Prostate gland (tissue), 2 donors: ENCODE measurements at places on chromosomes 7 and 10. TPM values are rescaled to one million over a fixed set of nuclear protein-coding genes. Genes with fewer than 3 reads are reported as not detected.

GRCh38 chr7:77995717-77996116 is 197.1 kb downstream of the PHTF2 start:
- no peak for DNase-seq

- DNase-seq = no peak
Observed at GRCh38 chr7:95840953-95841950, 68.9 kb downstream of the DYNC1I1 start.

The STX1A gene
- 6.8 TPM for total RNA-seq

- DNase-seq = no peak
Observed at GRCh38 chr7:35353481-35353880, 99.6 kb upstream of the TBX20 start.

GRCh38 chr10:58266826-58267712 is 625 bp downstream of the IPMK start:
- peak; percentile 48 for DNase-seq

DNA sequence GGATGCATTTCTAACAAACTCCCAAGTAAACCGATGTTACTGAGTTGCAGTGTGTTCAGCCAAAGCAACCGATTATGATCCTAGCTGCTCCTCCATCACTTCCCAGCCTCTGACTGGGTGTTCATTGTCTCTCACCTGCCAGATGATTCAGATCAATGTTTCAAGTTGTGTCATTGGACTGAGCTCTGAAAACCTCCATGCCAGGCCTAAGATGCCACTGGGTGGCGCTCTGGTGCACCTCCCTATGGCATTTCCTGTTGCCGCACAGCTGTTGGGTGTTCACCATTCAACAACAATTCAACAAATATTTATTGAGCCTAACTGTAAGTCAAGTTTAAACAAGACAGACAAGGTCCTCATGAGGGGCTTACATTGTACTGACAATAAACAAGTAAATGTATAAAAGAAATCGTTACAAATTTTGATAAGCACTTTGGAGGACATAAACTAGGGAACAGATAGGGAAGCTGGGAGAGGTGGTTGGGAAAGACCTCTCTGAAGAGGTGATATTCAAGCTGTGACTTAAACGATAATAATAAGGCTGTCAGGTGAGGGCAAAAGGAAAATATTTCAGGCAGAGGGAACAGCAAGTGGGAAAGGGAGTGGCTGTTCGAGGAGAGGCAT is 22.8 kb downstream of the RGR start:
- no peak for DNase-seq

GRCh38 chr10:61000769-61001730 is 57.1 kb upstream of the RHOBTB1 start:
- peak; percentile 19 for DNase-seq

DNA sequence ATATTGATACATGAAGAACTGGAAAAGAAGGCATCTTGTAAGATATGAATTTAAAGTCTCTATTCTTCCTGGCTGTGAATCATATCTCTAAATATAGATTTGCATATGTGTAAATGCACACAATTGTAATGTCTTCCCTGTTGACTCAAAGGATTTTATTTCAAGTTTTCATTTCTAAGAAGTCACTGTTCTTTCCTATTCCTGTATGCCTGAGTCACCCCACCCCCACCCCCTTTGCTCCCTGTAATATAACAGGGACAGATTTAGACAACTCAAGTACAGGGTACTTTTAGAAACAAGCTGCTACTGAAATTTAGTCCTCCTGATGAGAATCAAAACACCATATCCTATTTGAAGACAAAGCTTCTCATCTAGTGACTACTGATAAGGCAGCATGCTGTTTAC is 43.0 kb upstream of the HECTD2 start:
- DNase-seq = no peak

DNA sequence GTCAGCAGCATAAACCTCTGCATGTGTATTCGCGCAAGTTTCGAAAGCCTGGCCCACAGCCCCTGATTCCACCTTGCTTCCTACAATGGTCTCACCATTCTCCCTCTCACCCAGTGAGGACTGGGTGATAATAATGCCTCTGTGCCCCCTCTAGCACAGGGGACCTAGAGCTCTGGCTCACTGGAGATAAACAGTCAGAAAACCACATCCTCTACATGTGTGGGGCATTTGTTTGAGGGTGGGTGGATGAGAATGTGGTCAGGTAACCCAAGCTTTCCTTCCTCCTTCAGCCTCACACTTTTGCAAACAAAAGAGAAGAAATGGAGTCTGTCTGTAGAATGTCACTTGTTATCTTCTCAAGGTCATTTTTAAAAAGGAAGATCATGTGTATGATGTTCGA is 373.5 kb downstream of the KCNMA1 start:
- DNase-seq = no peak

GRCh38 chr10:110793886-110794285 is 77.8 kb upstream of the PDCD4 start:
- DNase-seq = no peak

DNA sequence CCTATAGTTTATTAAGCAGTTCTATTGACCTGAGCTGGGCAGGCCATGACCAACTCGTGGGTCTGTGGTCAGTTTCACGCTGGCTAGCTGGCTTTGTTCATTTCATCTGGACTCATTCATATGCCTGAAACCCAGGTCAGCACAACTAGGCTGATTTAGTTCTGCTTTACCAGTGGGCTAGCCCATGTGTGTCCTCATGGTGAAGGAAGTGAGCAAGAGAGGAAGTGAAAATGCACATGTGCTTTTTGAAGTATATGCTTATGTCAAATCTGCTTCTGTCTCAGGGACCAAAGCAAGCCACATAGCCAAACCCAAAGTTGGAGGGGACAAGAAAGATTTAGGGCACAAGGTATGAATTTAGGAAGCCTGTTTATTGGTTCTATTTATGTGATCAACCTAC is 154.5 kb downstream of the RNF133 start:
- DNase-seq = no peak

DNA sequence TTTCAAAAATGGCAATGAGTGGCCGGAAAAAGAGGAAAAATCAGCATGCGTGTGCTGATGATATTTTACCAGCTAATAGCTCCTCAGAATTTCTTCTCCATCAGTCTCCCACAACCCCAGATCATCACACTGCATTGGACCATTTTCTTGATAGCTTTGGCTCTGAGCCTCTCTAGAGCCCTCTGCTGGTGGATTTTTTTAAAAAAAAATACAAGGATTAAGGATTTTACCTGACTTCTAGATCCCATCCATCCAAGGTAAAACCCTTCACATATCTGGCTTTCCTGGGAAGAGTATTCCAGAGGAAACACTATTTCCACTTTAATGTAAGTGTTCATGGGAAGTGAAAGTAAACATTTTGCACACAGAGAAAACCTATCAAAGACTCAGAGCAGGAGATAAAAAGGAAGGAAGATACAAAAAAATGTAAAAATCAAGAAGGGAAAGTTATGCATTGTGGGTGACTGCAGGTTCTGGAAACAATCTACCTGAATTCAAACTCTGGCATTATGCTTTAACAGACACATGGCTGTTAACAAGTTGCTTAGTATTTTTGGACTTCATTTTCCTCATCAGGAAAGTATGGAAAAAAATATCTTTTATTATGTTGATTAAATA is 380.9 kb downstream of the LRRTM3 start:
- no peak for DNase-seq

DNA sequence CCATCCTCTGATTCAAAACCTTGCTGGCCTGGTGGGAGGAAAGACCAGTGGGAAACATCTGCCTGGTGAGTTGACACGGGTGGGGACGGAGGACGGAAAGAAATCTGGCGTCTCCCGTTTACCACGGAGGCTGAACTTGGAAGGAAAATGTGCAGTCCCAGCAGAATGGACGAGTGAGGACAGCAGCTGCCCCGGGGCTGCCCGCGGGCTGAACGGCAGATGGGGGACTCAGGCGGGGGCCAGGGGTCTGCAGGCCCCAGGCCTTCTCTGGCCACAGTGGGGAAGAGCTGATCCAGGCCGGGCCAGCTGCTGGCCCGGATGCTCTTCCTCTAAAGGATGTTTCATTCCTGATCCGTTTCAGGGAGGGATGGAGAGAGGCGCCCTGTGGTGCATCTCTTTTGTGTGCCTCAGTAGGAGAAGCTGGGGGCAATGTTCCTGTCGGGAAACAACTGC is 147.5 kb upstream of the CHST15 start:
- no peak for DNase-seq

DNA sequence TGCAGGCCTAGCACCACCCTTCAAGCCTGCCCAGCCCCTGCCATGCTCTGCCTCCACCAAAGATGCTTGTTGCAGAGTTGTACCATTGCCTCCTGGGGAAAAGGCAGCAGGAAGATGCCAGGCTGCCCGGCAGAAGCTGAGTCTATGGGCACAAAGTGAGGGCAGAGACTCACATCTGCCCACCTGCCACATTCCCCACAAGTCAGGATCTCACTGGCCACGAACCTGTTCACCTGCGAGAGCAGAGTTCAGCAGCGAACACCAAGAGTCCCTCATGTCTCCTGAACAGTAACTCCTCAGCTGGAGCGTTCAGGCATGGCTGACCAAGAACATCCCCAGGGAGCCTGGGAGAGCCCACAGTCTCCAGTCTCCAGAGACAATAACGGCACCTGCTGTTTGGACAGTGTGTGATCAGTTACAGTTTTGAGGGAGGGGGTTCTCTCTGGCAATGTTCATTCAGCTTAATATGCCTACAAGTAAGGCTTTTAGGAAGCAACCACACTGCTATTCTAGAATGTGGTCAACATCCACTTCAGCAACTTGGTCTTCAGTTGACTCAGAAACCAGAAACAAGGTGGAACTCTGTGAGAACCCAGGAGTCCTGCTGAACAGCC is 78.5 kb downstream of the GRID1 start:
- no peak for DNase-seq

GRCh38 chr10:4498711-4499251 is 327.2 kb upstream of the AKR1E2 start:
- peak; percentile 4 for DNase-seq

The CYP3A4 gene
- total RNA-seq = not detected
